ENCODE measurements at places on chromosomes 11 and 22.

DNA sequence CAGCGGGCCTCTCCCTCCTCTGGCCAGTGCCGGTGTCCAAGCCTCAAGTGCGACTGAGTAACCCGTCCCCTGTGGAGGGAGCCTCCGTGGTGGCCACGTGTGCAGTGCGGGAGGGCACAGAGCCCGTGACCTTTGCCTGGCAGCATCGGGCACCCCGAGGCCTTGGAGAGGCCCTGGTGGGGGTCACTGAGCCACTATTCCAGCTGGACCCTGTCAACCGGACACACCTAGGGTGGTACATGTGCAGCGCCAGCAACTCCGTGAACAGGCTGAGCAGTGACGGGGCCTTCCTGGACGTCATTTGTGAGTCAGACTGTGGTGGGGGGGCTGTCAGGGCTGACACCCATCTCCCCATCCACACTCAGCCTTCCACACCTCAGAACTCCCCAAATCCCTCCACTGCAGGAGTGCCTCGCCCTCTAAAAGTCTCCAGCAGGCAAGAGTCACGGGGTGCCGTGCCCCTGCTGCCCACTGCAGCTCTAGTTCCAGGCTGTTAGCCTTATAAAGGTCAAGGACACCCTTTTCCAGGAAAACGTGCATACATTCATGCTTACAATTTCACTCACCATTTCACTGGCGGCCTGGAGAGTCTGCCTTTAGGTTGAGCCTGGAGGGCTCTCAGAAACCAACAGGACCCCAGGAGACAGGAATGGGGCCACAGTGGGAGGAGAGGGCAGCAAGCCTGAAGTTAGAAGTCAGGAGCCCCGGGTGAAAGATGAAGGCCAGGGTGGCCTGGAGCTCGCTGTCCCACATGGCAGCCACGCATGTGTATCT is 2.6 kb downstream of the VSIG10L2 start:
- no peak for DNase-seq

DNA sequence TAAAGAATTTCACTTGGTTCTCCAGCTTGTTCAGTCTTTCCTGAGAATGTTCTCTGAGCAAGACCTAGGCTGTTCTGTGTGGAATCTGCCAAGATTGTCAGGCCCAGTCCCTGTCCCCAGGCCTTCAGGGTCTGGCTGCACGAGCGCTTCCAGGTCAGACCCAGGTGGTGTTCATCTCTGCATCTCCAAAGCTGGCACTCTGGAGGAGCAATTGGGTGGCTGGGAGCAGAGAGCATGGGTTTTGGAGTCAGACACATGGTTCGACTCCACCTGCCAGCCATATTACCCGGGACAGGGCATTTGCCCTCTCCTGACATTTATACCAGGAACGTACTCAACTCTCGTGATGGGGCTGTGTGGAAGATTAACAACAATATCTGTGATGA is 8.8 kb downstream of the CD5 start:
- no peak for DNase-seq

- DNase-seq = no peak
Observed at GRCh38 chr11:71268706-71269321, 16.4 kb upstream of the SHANK2 start.

DNA sequence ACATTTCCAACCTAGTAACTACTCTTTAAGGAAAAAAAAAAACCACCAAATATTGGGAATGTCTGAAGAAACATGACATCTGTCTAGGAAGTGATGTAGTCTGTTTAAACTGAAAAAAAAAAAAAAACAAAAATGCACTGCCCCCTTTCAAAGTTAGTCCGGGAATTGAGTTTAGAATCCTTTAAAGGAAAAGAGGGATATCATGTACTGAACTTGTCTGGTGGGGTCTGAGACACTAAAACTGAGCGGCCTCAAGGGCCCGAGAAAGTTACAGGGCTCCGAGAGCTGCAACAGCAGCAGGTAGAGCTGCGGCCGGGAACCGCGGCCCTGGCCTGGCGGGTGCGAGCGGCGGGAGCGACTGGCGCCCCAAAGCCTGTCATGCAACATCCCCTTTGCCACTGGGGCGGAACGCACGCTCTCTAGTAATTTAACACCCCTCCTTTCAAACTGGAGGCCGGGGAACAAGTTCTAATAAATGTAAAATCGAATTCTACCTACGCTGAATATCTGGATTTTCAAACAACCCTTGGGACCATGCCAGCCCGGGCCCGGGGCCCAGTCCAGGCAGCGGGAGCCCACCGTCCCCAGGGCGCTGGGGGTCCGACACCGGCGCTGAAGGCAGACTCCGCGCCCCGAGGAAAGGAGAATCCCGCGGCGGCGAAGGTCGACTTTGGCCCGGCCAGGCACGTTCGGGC is 736 bp downstream of the RDX start:
- DNase-seq = peak; percentile 79

Measured in neural progenitor cell (in vitro differentiated cells).